ENCODE measurements at places on chromosomes 2 and 18. TPM values are rescaled to one million over a fixed set of nuclear protein-coding genes. Genes with fewer than 3 reads are reported as not detected.

- no peak for DNase-seq
- no peaks in the 10 kb centered on the region for H3K36me3 ChIP-seq
- no peaks in the 10 kb centered on the region for H3K27me3 ChIP-seq
- H3K4me1 ChIP-seq: peaks cover 4% of the 10 kb centered on the region
- no peak overlapping the region for H3K27ac ChIP-seq
These were observed 94.7 kb downstream of the MMADHC start for GRCh38 chr2:149492923-149493322.

- peaks cover 16% of the 10 kb centered on the region for H3K4me1 ChIP-seq
- no peak for DNase-seq
- no peaks in the 10 kb centered on the region for H3K27me3 ChIP-seq
- H3K36me3 ChIP-seq: no peaks in the 10 kb centered on the region
These were observed 81.5 kb downstream of the DIS3L2 start for GRCh38 chr2:232042911-232043574.

DNA sequence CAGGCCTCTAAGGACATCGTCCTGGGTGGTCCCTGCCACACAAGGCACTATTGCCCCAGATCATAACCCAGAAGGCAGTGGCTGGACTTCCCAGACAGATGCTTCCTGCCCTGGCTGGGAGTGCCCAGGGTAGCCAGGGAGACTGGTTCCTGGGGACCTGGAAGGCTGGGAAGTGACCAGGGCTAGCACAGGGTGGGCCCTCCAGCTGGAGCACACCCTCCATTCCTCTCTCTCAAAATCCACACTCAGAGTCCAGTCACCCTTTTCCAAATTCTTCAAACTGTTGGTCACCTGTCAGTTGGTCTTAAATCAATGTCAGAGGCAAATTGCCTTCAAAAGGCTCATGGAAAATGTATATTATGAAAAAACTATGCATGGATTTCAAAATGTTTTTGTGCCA lies 11.6 kb upstream of the TUBB6 start:
- H3K4me3 ChIP-seq: no peak overlapping the region
- H3K36me3 ChIP-seq: no peaks in the 10 kb centered on the region
- H3K4me1 ChIP-seq: no peaks in the 10 kb centered on the region
- H3K27me3 ChIP-seq: no peaks in the 10 kb centered on the region
- DNase-seq: no peak
- H3K27ac ChIP-seq: no peak overlapping the region

- H3K4me3 ChIP-seq: no peak overlapping the region
- no peaks in the 10 kb centered on the region for H3K27me3 ChIP-seq
- no peak overlapping the region for H3K27ac ChIP-seq
- no peaks in the 10 kb centered on the region for H3K36me3 ChIP-seq
- DNase-seq: no peak
- no peaks in the 10 kb centered on the region for H3K4me1 ChIP-seq
These were observed 9.7 kb downstream of the GPR55 start for GRCh38 chr2:230915319-230915718.

DNA sequence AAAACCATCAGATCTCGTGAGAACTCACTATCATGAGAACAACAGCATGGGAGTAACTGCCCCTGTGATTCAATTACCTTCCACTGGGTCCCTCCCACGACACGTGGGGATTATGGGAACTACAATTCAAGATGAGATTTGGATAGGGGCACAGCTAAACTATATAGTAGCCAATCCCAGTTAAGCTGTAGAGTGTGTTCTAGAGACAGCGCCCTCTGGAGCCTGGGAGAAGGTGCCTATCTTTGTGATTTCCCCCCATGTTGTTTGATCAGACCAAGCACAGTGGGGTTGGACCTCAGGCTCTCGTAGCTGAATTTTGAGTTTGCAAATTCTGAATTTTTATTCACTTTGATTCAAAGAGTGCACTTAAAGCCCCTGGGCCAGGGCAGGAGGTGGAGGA lies 108.2 kb upstream of the TWIST2 start:
- H3K36me3 ChIP-seq: no peaks in the 10 kb centered on the region
- no peak for DNase-seq
- H3K27ac ChIP-seq: no peak overlapping the region
- H3K4me3 ChIP-seq: no peak overlapping the region
- H3K4me1 ChIP-seq: no peaks in the 10 kb centered on the region

AMER3 gene
- total RNA-seq: not detected

MATN3 gene
- 1.7 TPM for total RNA-seq

CCDC195 gene
- total RNA-seq: not detected

IL36G gene
- 0.59 TPM for total RNA-seq

Data from neural progenitor cell (in vitro differentiated cells).